ENCODE measurements at places on chromosomes 1 and 21. TPM values are rescaled to one million over a fixed set of nuclear protein-coding genes. Genes with fewer than 3 reads are reported as not detected.
A peak's percentile ranks its signal among the peaks of the same experiment; 100 is the strongest.

- H3K27me3 ChIP-seq: no peaks in the 10 kb centered on the region
- H3K4me3 ChIP-seq: no peak overlapping the region
- no peak for DNase-seq
- H3K36me3 ChIP-seq: no peaks in the 10 kb centered on the region
- no peak overlapping the region for H3K27ac ChIP-seq
- peaks cover under 1% of the 10 kb centered on the region for H3K4me1 ChIP-seq
Measured at GRCh38 chr1:12135612-12136011, 31.2 kb upstream of the TNFRSF1B start.

Gene AGO3
- total RNA-seq: 18.1 TPM

Gene GJB4
- total RNA-seq: not detected

Gene NOS1AP
- total RNA-seq: 5.5 TPM

GRCh38 chr21:36422279-36423098, 37.3 kb downstream of the CHAF1B start:
- H3K4me1 ChIP-seq: no peaks in the 10 kb centered on the region
- no peaks in the 10 kb centered on the region for H3K36me3 ChIP-seq
- DNase-seq: peak; percentile 60
- H3K27ac ChIP-seq: no peak overlapping the region
- no peak overlapping the region for H3K4me3 ChIP-seq

Gene RUNX1
- total RNA-seq: 12.1 TPM

All from Caco-2 (cell line).